ENCODE measurements at places on chromosomes 12 and 14.

DNA sequence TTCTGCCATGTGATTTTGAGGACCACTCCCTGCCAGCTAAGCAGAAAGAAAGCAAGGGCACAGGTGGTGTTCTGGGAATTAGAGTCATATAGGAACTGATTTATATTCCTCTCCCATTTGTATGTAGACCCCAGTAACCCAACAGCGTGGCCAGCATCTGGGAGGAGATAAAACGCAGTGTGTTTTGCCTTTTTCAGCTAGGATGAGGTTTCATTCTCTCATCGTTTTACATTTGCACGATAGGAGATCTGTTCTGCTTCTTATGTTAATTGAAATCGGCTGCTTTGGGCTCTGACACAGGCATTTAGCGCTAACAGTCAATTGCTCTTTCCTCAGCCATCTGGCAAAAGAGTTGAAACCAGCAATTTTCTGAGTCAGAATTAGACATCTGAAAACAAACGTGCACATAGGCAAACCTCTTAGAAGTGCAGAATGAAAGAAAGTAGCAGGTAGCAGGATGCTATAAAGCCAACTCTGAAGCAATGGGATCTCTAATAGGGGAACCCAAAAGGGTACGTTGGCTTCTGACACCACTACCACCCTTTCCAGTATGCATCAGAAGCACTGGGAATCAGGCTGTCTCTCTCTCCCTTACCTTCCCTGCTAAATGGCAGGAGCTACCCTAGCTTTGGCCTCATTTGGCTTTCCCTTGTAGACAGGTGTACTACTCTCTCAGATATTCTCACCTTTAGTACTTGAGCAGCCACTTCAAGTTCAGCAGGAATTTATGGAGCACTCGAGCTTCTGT lies 219.1 kb downstream of the PHLDA1 start:
- no peak for DNase-seq

DNA sequence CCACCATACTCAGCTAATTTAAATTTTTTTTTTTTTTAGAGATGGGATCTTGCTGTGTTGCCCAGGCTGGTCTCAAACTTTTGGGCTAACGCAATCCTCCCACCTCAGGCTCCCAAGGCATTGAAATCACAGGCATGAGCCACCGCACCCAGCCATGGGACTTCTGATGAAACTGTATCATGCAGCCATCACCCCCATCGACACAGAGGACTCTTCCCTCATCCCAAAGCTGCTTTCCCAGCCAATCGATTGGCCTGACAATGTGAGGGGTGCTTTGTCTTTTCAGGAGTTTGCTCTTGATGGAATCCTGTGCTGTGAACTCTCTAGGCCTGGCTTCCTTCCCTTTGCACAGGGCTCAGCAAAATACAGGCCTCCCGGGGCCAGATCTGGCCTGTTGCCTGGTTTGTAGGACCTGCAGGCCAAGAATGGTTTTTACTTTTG lies 59.6 kb upstream of the NCOR2 start:
- no peak for DNase-seq

- no peak for DNase-seq
These were observed 250.9 kb downstream of the PDZRN4 start for GRCh38 chr12:41438854-41439541.

DNA sequence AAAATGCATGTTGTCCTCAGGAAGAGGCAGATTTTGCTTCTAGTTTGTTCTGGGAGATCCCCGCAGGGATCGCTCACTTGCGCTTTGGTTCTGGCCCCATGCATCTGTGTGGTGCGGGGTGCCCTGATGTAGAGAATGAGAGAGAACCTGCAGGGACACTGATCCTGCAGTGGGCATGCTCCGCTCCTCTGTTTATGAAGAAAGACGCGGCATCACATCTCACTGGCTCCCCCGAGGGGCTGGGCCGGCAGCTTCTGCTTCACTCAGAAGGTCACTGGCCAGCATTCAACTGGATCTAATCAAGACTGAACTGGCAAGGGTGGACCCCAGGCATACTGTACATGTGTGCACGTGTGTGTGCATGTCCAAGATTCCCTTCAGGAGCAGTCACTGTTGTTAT lies 164.2 kb downstream of the CALM1 start:
- DNase-seq, result no peak

- no peak for DNase-seq
These were observed 485.2 kb downstream of the VRK1 start for GRCh38 chr14:97282210-97283004.

DNA sequence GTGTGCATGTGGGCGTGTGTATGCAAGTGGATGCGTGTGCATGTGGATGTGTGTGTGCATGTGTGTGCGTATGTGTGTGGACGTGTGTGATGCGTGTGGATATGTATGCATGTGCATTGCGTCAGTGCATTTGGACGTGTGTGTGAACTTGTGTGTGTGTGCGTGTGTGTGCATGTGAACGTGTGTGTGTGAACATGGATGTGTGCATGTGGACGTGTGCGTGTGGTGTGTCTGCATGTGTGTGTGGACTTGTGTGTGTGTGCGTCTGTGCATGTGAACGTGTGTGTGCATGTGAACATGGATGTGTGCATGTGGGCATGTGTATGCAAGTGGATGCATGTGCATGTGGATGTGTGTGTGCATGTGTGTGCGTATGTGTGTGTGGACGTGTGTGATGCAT lies 34.4 kb upstream of the FBRSL1 start:
- no peak for DNase-seq

DNA sequence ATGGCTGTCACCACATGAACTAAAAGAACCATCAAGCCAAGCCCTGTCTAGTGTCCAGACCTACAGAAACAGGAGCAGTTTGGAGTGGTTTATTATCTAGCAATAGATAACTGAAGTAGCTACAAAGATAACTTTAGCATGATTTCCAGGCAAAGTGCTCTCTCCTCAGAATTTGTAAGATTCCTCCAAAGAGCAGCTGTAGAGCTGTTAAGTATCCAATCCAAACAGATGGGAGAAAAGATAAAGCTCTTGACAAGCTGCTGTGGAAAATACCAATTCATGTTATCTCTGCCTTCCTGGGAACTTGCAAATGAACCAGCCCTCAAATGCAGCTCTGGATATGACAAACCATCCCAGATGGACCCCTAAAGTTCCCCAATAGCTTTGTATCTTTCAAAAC lies 78.9 kb upstream of the RESF1 start:
- DNase-seq, result no peak

GRCh38 chr12:96786791-96787190 lies 120.3 kb upstream of the NEDD1 start:
- DNase-seq, result no peak

- no peak for DNase-seq
These were observed 10.4 kb downstream of the SLC7A8 start for GRCh38 chr14:23173031-23173430.

DNA sequence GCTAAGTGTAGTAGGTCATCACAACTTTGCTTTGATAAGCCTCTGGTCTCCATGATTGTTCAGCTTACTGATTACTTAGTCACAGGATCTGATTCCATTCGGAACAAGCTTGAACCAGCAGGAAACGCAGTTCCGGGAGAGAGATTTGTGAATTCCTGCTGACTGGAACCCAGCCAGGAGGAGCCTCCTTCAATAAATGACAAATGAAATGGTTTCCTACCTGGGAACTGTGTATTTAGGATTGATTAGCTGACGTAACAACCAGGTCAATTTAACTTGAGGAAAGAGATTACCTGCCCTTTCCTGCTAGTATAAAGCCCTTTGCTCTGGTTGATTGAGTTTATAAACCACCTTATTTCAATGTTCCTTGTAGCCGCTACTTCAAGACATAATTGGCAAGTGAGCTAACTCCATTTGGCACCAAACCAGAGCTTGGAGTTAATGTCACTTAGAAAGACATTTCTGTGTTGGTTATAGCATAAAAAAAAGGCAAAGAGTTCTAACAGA lies 35.1 kb upstream of the KCNH3 start:
- peak; percentile 38 for DNase-seq

DNA sequence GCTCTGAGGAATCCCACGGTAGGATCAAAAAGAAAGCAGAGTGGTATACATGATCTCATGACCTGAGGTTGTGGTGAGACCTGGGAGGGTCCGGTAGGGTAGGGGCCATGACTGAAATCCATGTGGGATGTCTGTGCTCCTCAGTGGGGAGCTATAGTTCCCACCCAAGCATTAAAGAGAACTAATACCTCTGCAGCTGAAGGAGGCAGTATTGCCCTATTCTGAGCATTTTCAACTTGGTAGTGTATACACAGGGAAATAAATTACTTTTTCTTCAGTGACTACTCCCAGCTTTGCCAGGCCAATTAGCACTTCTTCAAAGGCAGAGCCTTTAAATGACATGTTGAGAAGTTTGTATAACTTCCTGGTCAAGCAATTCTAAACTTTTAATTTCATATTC lies 613.8 kb downstream of the KCNH5 start:
- no peak for DNase-seq

DNA sequence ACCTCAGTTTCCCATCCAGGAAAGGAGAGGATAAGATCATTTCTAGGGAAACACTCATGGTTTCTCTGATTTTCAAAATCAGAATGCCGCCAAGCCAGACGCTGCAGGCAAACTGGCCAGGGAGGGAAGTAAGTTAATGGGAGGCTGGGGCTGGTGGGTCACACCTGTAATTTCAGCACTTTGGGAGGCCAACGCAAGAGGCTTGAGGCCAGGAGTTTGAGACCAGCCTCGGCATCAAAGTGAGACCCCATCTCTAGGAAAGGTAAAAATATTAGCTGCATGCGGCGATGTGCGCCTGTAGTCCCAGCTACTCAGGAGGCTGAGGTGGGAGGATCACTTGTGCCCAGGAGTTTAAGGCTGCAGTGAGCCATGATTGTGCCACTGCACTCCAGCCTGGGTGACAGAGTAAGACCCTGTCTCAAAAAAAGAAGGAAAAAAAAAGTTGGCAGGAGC lies 587 bp downstream of the SELPLG start:
- no peak for DNase-seq

- DNase-seq, result no peak
These were observed 32.9 kb downstream of the FBXW8 start for GRCh38 chr12:116943419-116944372.

DNA sequence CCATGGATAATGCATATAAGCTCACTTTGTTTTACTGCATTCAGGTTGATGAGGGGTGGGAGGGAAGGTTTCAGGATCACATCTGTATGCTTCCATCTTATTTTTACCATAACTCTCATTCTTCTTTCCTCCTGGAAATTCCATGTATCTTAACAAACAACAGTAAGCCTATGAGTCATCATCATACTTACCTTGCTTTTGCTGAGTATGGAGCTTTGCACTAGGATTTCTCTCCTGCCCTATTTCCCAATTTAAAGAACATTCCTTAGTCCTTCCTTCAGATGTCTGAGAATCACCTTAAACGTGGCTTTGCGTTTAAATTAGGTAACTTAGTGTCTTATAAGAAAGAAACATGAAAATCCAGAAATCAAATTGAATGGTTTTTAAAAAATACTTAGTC lies 1.6 kb upstream of the CLEC14A start:
- no peak for DNase-seq

DNA sequence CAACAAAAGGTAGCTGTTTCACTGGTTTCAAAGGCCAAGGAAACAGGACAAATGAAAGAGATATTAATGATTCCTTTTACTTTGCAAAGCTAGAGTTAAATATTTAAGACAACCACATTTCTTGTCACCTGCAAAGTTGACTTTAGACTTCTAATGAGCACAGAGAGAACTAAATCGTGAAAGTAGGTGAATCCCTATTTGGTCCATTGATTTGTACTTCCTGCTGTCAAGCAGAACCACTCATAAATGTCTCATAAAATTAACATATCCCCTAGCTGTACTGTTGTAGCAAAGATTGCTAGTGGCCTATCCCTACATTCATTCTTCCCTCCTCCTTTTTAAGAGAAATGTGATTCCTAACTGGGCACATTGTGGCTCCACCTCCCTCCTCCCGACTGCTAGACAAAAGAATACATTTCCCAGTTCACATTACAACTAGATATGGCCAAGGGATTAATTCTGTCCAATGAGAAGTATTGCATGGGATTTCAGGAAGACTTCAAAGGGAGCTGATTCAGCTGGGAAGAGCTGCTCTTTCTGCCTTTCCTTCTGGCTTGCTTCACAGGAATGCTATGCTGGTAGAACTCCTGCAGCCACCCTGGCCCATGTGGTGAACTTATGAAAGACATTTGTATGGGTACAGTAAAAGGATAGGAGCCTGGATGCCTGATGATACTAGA lies 227.5 kb upstream of the ABCD2 start:
- DNase-seq, result no peak

GRCh38 chr14:61661471-61662400 lies 33.6 kb upstream of the HIF1A start:
- no peak for DNase-seq

DNA sequence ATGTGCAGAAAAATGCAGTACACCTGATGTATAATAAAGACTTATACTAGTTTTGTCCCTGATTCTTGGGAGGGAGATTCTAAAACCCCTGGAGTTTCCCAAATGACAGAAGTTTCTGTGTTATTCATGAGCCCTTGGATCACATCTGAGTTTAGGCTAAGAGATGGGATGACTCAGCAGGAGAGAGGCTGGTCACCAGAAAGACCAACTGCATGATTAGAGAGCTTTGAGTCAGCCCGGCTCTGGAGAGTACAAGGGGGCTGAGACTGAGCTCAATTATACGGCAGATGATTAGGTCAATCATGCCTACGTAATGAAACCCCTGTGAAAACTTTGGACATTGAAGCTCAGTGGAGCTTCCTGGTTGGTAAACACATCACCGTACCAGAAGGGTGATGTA lies 174.2 kb downstream of the SSPN start:
- DNase-seq, result peak; percentile 86

- DNase-seq, result peak; percentile 88
These were observed 37.0 kb downstream of the RASAL1 start for GRCh38 chr12:113098441-113099028.

DNA sequence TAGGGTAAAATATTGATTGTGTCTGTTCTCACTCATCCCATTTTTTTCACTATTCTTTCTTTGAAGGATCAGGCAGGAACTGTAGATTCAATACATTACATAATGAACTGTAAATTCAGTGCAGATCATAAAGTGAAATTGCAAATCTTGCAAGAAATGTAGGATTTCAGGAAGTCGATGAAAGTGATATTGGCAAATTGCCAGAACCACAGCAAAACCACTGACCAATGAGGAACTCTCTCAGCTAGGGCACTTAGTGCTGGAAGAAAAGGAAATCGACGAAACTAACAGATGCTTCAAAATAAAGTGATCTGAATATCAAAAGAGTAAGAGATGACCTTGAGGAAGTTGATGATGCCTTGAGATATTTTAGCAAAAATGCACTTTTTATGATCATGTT lies 157.6 kb downstream of the AACS start:
- no peak for DNase-seq

DNA sequence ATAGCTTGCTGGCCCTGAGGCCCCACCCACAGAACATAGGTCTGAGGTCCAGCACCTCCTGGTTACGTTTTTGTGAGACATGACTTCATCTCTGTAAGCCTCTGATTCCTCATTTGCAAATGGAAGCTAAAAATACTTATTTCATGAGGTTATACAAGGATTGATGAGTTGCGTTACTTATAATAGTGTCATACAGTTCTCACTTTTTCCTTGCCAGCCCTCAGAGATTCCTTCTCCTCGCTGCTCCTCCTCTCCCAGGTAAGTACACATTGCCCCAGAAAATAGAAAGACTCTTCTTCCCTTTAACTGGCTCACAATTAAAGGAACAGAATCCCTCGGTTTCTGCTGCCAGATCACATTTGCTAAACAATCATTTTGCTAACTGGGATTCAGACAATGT lies 739.2 kb downstream of the VRK1 start:
- DNase-seq, result no peak
